HL-60 (cell line): ENCODE measurements at places on chromosomes 1 and 21.

GRCh38 chr1:174399211-174399610, 48.6 kb upstream of the GPR52 start:
- no peak for DNase-seq

GRCh38 chr21:42027085-42027821, 17.1 kb upstream of the ZBTB21 start:
- DNase-seq: no peak

- DNase-seq: peak; percentile 1
Observed at GRCh38 chr1:58162952-58163550, 383.5 kb downstream of the OMA1 start.

DNA sequence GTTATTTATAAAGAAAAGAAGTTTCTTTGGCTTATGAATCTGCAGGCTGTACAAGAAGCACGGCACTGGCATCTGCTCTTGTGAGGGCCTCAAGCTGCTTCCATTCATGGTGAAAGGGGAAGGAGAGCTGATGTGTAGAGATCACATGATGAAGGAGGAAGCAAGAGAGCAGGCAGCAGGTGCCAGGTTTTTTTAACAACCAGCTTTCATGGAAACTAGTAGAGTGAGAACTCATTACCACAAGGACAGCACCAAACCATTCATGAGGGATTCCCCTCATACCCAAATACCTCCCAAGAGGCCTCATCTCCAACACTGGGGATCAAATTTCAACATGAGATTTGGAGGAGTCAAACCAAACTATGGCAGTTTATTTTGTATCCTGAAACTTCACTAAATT, 85.8 kb upstream of the CAMK1G start:
- DNase-seq: no peak

DNA sequence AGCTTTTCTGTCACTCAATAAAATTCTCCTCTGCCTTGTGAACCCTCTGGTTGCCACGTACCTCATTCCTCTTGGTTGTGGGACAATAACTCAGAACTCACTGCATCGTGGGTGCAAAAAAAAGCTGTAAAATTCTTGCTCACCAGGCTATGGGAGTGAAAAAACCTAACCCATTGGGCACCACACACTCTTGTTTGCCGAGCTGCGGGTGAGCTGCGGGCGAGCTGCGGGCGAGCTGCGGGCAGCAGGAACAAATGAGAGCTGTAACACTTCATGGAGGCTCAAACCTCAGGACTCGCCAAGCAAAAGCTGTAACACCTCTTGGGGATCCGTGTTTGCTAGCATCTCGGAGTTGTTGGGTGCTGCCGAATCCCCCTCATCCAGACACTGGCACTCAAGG, 641.3 kb upstream of the CHRM3 start:
- no peak for DNase-seq

DNA sequence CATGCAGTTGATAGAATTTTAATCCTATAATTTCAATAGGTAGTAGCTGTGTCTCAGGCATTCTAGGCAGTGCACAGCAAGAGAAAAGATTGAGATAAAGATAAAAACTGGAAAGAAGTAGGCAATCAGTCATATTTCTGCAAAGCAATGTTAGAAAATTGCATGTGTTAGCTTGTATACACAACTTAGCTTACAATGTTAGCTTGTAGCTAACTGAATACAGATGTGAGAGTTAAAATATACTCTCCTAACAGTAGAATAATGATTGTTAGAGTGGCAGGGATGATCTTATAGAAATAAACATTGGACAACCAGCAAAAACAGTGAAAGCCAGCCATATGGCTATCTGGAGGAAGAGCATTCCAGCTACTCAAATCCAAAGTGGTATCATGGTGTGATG, 29.0 kb downstream of the PTPRC start:
- no peak for DNase-seq

DNA sequence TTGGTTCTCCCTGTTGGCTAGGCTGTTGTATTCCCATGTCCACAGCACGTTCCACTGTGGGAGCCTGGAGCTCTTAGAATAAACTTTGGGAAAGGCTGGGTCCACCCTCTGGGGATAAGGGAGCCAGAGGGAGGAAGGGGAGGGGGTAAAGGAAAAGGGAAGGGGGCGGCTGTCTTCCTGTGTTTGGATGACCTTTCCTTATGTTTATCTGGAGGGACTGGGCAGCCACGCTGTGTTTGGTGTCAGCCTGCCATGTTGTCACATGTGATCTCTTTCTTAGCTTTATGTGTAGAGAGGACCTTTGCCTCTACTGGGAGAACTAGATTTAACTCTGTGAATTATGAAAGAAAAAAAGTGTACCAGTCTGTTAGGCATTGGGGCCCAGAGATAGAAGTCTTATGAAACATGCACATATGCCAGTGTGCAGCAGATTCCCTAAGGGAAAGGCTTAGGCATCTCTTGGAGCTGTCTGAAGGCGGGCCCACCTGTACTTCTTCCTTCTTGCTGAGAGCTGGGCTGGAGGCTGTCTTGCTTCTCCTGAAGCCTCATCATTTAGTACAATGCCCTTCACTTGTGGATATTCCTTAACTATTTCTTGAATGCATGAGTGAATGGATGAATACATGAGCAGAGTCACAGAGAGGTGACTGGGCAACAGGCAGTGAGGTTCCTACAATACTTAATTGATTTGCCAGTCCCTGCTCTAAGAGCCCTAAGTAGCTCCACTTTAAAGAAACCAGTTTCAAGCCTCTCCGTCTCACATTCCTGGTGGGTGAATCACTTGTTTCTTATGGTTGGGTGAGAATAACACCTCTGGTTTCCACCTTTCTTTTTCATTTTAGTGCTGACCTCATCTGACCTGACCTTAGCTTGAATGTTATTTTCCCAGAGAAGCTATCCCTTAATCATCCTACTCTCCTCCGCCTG, 62.5 kb upstream of the ARHGAP29 start:
- DNase-seq: no peak

- no peak for DNase-seq
Observed at GRCh38 chr1:226489718-226490425, 58.7 kb upstream of the STUM start.

DNA sequence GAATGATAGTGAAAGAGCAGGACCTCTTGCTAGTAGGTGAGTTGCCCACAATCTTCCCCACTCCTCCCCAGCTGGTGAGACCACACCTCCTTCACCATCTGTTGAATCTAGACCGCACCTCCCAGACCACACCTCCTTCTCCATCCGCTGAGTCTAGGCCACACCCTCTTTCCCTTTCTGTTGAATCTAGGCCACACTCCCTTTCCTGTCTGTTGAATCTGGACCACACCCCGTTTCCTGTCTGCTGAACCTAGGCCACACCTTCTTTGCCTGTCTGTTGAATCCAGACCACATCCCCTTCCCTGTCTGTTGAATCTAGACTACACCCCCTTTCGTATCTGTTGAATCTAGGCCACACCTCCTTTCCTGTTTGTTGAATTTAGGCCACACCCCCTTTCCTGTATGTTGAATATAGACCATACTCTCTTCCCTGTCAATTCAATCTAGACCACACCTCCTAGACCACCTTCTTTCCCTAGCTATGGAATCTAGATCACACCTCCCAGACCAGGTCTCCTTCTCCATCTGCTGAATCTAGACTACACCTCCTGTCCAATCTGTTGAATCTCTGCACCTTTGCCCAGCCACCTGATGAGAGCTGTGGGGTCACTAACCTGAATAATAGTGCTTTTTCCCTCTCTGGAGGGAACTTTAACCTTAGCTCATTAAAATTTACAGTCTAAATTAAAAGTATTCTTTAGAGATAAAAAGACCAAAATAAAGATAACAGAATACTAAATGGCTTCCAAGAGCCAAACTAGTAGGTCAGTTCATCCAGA, 116.3 kb downstream of the DAB1 start:
- DNase-seq: peak; percentile 16

- DNase-seq: no peak
Observed at GRCh38 chr1:185846672-185847444, 112.7 kb downstream of the HMCN1 start.

GRCh38 chr1:175874081-175874480, 130.7 kb upstream of the TNR start:
- DNase-seq: no peak

GRCh38 chr1:200874694-200875093, 1.9 kb downstream of the GPR25 start:
- DNase-seq: no peak

GRCh38 chr1:204828352-204828850, 42.3 kb upstream of the NFASC start:
- DNase-seq: peak; percentile 13

GRCh38 chr1:82197606-82198005, 396.9 kb downstream of the ADGRL2 start:
- DNase-seq: no peak

DNA sequence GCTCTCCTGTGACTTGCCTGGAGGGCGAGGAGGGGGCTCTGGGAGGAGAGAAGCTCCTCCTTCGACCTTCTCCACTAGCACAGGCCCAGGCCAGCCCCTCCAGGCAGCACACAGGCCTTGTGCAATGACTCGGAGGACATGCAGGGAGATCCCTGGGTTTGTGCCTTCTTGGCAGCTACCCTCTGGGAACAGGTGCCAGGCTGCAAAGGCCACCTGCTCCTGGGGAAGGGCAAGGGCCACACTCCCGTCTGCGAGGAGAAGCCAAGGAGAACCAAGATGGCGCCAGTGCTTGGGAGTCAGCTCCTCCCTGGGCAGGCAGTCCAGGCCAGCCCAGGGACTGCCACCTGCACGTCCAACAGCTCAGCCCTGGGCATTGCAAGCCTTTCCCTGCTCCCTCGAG, 15.3 kb downstream of the CASZ1 start:
- DNase-seq: no peak

- no peak for DNase-seq
Observed at GRCh38 chr1:61083013-61083806, 849 bp downstream of the NFIA start.

DNA sequence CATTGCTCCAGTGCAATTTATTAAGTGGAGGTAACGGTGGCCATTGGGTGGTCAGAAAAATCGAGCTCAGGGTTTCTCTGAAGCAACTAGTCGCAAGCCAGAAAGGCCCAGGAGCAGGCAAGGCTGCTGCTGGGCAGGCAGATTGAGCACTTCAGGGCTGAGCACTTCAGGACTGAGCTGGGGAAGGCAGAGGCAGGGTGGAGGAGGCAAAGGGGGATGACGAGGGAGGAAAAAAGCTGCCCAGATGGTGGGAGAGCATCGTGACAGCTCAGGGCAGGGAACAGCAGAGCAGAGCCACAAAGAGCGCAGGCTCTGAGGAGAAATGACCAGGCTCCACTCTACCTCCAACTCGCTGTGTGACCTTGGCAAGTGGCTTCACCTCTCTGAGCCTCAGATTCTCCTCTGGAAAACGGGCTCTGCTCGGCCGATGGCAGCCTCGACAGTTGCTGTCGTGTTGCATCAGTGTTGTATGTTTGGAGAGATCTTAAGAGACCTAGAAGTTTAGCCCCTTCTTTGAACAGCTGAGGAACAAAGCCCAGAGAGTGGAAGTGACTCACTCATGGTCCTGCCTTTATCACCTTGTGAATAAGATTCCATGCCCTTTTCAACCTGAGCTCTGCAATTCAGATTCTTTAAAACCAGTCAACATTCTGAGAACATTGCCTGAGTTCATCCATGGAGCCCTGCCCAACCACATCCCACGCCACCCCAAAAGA, 141.4 kb downstream of the SYF2 start:
- DNase-seq: no peak

GRCh38 chr1:109395602-109396512, 1.9 kb downstream of the SORT1 start:
- DNase-seq: peak; percentile 42

GRCh38 chr21:42026082-42026435, 15.9 kb upstream of the ZBTB21 start:
- DNase-seq: no peak

- peak; percentile 89 for DNase-seq
Observed at GRCh38 chr1:226677027-226678020, 61.8 kb downstream of the ITPKB start.

DNA sequence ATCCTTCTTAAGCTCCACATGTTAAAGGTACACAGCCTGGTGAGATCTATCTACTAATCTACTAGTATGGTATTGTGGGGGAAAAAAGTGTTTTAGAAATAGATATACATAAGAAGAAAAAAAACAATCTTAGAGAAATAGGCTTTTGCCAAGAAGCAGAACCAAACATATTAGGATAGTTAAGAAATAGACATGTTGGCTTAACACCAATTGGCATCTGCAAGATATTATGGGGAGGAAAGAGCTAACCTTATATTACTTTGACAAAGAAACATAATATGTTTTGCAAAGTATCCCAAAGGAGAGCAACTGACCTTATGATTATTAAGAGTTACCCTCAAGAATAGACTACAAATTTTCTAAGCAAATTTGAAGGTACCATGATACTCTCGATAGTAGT, 202.9 kb downstream of the BRINP3 start:
- no peak for DNase-seq

- no peak for DNase-seq
Observed at GRCh38 chr1:226128487-226129075, 58.0 kb downstream of the ACBD3 start.

DNA sequence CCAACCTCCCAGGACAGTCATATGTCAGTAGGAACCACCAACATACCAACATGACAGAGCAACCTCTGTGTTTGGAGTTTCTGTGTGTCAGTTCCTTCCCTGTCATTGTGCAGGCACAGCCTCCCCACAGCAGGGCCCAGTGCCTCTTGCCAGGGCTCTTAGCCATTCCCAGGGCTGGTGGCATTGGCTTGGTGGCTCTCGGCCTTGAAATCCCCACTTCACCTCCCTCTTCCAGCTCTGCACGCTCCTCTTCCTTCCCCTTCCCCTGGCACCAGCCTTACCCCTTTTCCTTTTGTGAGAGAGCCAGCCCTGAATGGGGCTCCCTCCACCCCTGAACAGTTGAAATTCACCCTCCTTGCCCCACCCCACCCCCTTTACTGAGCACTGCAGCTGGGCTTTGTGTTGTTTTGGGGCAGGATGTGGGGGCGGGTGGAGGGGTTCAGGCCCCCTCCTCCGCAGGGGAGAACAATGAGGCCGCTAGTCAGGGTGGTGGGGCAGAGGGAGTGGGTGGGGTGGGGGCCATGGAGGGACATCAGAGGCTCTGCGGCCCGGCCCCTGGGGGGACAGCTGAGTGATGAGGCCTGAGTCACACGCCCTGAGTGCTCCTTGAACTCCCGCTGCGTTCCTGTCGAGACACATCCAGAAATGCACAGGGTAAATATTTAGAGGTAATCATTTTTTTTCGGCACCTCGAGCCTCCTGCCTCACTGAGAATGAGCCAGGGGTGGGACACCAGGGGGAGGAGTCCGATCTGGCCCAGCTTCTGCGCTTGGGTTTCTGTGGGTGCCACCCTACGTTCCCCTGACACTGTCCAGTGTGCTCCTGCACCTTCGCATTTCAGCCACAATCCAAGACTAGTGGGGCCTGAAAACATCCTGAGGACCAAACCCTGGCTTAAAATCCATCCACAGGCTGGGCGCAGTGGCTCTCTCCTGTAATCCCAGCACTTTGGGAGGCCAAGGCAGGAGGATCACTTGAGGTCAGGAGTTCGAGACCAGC, 28.6 kb downstream of the LGR6 start:
- no peak for DNase-seq

DNA sequence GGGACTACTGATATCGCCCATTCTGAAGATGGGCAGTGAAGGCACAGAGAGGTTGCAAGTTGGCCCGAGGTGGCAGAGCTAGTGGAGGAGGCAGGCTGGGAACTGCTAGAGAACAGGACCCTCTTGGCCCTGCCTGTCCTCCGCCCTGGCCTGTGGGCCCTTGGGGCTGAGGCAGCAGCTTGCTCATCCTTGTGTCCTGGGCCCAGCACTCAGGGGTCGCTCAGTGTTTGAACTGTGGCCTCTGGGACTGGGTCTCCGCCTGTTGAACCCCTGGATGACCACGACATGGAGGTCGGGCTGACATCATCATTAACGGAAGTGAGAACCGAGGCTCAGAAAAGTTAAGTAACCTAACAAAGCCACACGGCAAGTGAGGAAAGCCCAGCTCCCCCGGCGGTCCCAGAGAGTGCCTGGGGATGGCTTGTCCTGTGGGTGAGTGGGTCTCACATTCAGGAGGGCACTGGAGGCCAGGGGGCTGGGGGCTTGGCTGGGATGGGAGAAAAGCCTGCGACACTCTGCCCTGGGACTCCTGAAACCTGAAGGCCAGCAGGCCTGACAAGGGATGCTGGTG, 23.0 kb upstream of the DDOST start:
- no peak for DNase-seq
